ENCODE measurements at places on chromosomes 13 and 19.

GRCh38 chr19:22605275-22606211 is 28.6 kb upstream of the ZNF492 start:
- DNase-seq = no peak

DNA sequence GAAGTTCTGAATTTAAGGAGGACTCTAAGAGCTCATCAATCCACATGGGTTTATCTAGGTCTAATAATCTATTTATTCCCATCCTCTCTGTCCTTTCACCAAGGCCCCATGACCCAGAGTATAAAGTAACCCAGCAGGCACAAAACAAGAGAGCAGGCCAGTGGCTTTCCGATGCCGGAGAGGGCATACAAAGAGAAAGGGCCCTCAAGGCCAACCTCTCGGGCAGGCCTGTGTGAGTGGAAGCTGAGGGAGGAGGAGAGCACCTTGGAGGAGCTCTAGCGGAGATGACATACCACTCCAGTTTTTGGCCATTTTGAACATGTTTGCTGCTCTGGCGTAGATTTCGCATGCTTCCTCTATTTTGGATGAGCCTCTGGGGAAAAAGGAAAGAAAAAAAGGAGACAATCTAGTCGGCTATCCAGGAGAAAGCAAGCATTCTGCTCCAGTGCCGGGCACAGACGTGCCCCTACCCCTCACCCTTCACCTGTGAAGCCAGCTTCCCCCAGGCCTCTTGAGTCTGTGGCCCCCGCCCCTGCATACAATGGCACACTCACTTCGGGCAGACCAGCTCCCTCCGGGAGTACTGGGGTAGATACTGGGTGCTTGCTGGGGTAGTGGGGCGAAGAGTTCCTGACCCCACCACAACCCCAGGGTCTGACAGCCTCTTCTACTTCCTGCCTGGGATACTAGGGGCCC is 11.6 kb downstream of the NAPA start:
- DNase-seq = no peak

GRCh38 chr13:60139272-60139671 is 24.5 kb downstream of the DIAPH3 start:
- no peak for DNase-seq

GRCh38 chr13:78632996-78633395 is 26.0 kb downstream of the OBI1 start:
- DNase-seq = peak; percentile 39

- DNase-seq = no peak
Measured at GRCh38 chr13:73803997-73804396, 330.2 kb downstream of the KLF12 start.
